SHP77 treated with DMSO at 0.1 percent for 48 hours (cell line): ENCODE measurements at places on chromosomes 11 and 22.

GRCh38 chr11:2380807-2381350 lies 3.8 kb downstream of the CD81 start:
- DNase-seq = no peak

GRCh38 chr22:46828323-46828900 lies 66.0 kb downstream of the TBC1D22A start:
- DNase-seq = no peak

GRCh38 chr22:49011379-49011768 lies 816.3 kb downstream of the BRD1 start:
- no peak for DNase-seq

DNA sequence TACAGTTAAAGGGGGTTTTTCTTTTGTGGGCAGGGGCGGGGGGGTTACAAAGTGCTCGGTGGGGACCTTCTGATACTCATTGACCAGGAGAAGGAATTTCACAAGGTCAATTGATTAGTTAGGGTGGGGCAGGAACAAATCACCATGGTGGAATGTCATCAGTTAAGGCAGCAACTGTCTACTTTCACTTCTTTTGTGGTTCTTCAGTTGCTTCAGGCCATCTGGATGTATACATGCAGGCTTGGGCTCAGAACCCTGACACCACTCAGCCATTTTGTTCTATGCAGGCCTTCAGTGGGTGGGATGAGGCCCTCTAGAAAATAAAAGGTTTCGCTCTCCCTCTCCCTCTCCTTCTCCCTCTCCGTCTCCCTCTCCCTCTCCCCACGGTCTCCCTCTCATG lies 29.6 kb downstream of the TSPAN32 start:
- no peak for DNase-seq

GRCh38 chr22:20079745-20080444 lies at the start of gene DGCR8:
Gene DGCR8, plus strand, starts transcription at chr22:20080241. Its CDS starts 5,723 bp downstream, at chr22:20085964.
- DNase-seq = peak; percentile 76

DNA sequence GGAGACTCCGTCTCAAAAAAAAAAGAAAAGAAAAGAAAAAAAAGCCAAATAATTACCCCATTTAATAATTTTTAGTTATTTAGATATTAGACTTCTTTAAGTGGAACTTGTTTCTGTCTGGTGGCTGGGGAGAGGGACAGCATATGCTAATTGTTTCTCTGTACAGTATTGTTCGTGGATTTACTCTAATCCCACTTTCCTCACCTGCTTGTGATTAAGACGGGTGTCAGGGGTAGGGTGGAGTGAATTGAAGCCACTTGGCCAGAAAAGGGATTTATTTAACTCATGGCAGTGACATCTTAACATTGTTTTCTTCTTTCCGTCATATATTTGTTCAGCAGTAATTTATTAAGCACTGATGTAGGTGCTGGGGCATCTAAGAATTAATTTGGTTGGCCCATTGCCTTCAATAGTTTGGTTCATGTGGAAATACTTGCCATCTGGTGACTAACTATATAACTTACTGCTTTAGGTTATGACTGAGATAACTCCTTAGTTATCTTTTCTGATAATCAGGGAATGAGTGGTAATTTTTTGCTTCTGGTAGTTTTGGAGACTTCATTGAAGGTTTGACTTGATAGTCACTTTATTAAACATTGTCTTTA lies 4.6 kb downstream of the TNRC6B start:
- DNase-seq = no peak

DNA sequence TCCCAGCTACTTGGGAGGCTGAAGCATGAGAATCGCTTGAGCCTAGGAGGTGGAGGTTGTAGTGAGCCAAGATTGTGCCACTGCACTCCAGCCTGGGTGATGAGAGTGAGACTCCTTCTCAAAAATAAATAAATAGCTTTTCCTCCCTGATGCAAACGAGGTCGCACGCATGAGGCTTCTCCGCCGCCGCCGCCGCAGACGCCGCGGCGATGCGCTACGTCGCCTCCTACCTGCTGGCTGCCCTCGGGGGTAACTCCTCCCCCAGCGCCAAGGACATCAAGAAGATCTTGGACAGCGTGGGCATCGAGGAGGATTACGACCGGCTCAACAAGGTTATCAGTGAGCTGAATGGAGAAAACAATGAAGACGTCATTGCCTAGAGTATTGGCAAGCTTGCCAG lies 20.0 kb upstream of the RAB39A start:
- no peak for DNase-seq

DNA sequence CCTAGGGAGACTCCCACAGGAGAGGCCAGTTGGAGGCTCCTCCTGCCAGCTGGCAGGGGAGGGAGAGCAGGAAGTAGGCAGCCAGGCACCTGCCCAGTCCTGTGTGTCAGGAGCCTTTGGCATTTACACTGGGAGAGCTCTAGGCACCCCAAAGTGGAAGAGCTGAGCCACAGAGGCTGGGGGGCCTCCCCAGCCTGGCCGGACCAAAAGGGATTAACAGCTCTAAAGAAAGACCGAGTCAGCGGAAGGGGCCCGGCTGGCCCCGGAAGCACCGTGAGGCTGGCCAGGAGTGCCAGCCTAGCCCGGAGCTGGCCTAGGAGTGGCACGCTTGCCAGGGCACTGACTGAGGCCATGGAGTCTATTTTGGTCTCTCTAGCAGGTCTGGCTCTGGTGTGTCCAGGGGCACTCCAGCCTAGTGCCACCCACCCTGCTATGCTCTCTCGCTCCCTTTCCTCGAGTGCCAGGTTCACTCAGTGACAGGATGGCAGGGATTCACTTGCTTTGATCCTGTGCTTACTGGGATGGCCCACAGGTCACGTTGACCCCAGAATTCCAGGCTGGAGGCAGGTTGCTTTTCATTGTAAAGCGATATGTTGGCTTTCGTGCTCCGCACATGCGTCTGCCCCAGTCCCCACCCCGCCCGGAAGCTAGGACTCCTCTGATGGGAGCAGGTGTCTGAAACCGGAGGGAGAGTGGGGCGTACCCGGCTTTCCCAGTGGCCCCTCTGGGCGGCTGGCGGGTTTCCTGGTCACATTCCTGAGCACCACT lies 3.3 kb upstream of the KMT5B start:
- peak; percentile 30 for DNase-seq

GRCh38 chr11:132072858-132073211 lies 702.4 kb downstream of the NTM start:
- no peak for DNase-seq

DNA sequence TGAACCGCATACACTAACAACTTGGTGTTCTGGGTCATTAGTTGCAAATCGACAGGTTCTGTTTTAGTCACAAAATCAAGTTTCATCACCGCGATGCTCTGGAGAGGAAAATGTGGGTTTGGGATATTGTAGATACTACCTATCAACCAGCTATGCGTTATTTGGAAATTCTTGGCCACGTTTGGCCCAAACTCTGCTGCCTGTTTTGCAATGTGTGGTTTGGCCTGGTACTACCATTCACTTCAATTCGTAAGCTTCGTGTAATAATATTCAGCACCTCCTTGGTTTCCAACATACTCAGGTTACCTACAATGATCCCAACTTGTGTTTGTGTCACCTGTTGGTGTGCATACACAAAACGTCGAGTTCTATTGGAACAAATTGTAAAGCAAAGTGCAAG lies 16.2 kb upstream of the ACER3 start:
- DNase-seq = no peak

- no peak for DNase-seq
Observed at GRCh38 chr11:111982541-111983186, 42.5 kb upstream of the DLAT start.

DNA sequence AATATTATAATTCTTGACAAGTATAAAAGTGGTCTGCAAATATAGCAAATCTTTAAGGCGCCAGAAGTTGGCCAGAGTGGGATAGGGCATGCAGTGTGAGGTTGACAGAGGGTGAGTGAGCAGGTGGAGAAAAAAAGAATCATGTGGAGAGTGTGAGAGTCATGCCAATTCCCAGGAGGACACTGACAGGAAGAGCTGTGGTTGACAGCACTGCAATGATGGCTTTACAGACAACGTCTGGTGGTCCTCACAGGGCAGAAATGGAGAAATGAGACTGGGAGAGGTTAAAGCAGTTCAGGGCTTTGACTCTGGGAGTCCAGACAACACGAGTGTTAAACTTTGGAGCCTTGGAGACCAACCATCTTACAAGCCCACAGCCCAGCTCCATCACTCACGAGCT lies 34.9 kb downstream of the SERPIND1 start:
- no peak for DNase-seq

DNA sequence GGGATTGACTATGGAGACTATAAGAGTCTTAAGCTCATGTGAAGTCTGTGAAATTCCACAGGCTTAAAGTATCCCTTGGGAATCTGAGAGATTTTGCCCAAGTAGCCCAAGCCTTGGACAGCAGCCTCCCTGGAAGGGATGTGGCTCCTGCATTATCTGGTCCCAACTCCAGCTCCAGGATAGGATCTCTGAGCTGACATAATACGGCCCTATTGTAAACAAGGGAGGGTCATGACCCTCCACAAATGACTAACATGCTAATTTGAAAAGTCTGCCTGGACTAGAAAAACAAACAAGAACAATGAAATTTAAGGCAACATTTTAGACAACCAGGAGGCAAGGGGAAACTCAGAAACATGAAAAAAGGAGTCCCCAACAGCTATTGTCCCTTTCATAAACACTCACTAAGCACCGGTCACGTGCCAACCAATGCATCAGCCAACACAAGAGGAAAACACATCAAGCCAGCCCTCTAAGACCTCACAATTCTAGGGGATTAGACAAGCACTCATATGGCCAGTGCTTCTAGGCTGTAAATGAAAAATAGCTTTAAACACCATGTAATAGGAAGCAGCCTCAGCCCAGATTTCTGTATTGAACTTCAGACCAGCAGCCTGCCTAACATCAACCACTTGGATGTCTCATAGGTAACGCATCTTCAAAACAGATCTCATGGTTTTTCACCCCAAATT lies 101.2 kb upstream of the TIMP3 start:
- DNase-seq = no peak

DNA sequence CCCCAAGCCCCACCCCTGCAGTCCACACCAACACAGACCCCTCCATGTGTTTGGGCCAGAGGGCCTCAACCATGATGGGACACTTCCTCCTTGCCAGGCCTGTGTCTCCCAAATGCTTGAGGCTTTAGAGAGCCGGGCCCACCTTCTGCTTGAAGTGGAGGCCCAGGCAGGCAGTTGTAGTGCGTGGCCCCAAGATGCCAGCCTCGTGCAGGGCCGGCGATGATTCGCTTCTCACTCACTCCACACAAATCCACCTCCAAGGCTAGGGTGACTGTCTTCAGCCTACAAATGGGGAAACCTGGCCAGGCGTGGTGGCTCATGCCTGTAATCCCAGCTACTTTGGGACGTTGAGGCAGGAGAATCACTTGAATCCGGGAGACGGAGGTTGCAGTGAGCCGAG lies 5.7 kb downstream of the PRR5 start:
- DNase-seq = no peak

DNA sequence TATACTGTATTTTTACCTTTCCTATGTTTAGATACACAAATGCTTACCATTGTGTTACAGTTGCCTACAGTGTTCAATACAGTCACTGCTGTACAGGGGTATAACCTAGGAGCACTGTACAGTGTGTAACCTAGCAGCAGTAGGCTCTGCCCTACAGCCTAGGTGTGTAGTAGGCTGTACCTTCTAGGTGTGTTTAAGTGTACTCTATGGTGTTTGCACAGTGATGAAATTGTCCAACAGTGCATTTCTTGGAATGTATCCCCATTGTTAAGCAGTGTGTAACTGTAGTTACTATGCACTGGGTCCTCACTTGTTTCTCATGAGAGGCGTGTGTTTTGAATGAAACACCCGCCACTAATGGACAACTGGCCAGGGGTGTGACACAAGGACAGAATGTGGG lies 269.0 kb downstream of the OPCML start:
- DNase-seq = no peak

- DNase-seq = no peak
Observed at GRCh38 chr11:102521121-102521520, 9.4 kb downstream of the MMP7 start.

GRCh38 chr11:93340223-93340622 lies 9.7 kb downstream of the DEUP1 start:
- DNase-seq = no peak

DNA sequence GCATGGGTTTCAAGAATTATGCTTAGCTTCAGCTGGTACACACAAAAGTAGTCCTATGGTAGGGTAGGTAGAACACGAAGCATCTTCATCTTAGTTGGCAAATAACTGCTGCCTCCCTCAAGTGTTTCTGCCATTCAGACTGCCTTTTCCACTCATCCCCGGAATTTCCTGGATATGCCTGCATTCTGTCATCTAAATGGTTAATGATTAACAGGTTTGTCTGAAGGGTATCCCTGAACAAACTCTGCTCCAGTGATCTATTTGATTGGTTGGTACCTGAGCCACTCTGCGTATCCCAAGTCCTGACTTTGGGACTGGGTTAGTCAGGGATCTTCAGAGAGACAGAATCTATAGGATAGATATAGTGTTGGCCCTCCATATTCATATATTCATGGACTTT lies 272.3 kb upstream of the RAG2 start:
- no peak for DNase-seq

DNA sequence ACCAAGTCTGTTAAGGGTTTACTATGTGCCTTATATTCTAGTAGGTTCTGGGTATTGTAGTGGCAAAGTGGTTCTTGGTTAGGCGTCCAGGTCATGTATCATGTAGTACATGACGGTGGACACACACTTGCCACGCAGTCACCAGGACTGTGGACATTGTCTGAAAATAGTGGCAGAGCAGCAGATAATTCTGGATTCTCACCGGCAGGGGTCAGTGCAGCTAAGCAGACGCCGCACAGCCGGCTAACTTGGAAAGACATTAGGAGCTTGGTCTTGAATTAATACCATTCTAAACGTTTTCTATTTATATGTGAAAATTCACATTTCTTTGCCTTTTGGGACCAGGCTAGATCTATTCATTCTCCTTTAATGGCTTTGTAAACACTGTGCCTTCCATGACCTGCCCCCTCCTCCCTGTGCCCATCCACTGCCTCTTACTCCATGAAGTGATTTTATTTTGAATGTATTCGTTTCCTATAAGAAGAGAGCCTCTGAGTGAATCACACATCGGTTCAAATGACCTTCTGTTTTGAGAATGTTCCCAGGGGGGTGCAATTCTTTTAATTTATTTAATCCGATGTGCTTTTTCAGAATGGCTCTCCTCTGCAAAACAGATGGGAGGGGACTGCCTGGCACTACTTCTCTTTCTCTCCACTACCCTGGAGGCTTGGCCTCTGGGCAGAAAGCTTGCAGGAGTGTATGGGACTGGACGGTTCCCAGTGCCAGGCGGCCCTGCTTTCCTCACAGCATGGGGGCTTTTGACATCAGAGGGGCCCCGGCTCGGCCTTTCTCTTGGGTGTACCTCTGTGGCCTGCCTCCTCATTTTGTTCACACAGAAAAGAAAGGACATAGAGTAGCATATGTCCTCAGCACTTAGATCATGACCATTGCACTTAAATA lies 378.0 kb downstream of the NTM start:
- peak; percentile 6 for DNase-seq

DNA sequence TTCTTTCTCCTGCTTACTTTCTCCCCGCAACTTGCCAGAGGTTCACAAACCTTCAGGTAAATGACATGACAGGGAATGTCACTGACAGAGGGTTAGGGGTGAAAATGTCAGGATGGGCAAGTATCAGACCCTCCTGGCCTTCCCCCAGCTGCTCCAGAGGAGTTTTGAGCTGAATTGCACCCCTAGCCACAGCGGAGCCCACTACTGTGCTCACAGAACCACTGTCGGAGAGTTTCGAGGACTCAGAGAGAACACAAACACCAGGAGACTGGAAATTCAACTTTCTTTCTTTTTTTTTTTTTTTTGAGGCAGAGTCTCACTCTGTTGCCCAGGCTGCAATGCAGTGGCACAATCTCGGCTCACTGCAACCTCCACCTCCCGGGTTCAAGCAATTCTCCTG lies 21.5 kb upstream of the P2RY2 start:
- no peak for DNase-seq
